CD4-positive, alpha-beta T cell treated with Interleukin-4 for 4 hours (primary cell): ENCODE measurements at places on chromosomes 13 and 19.
A peak's percentile ranks its signal among the peaks of the same experiment; 100 is the strongest.

DNA sequence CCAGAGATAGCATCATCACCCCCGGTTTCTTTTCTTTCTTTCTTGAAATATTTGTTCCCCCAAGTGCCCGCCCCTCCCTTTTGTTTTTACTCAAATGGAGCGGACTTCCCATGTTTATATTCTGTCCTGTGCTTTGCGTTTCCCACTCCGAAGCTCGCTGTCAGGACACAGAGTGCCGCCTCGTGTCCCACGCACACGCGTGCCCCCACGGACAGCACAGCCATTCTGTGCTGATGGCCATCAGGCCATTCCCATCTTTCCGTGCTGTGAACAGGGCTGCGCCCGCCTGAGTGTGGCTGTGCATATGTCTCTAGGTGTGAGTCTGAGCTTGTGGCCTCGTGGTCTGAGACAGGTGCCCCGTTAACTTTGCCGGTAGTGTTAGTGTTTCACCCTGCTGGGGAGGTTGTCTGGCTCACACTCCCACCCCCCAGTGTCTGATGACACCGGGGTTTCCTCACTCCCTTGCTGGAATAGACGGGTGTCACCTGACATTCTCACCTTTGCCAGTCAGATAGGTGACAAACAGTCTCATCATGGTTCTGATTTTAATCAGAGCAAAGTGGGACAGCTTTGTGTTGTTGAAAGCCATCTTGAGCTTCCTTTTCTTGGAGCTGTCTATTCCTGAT lies 6.9 kb downstream of the PAK4 start:
- no peak for DNase-seq

DNA sequence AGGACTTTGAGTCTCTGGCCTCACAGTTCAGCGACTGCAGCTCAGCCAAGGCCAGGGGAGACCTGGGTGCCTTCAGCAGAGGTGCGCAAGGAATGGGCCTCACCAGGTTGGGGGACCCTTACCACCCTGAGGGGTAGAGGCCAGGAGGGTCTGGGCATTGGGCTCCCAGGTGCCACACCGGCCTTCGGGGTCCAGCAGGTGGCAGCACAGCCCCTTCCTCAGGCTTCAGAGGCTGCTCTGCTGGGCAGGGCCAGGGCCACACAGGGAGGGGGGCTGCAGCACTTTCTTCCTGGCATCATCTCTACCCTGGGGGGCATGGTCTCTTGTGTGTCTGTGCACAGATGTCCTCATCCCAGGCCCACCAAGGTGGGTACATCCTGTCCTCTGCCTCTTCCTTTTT lies 12.9 kb downstream of the PIN1 start:
- DNase-seq = peak; percentile 28

GRCh38 chr13:79160818-79161217 lies 245.2 kb downstream of the RBM26 start:
- no peak for DNase-seq

DNA sequence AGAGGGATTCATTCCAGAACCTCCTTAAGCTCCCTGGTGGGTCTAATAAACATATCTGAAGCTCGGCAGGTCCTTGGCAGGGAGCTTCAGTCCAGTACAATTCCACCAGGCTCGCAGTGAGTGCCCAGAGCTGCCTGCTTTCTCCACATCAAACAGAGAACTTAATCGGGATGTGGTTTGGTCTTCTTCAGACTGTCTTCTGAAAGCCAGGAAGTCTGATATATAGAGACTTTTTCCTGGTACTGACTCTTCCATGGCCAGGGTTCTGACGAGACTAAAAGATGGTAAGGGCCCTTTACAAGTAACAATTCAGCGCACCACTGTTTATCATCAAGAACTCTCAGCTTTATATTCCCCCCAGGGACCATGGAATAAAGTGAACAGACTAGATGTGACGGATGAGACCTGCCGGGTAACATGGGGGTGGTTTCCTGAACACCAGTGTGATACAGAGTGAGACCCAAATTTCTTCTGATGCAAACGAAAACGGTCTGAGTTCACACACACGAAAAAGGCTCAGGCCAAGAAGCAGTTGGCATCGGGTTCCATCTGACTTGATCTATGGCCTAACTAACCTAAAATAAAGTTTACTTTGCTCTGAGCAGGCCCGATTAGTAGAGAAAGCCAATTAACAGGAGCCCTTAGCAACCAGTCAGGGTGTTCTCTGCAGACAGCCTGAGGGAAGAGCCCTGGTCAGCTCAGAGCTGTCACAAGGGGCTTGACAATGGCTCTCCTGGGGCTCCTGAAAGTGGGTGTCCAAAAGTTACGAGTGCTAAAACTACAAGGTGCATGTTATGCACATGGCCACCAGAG lies 29.0 kb downstream of the RANBP3 start:
- peak; percentile 21 for DNase-seq

DNA sequence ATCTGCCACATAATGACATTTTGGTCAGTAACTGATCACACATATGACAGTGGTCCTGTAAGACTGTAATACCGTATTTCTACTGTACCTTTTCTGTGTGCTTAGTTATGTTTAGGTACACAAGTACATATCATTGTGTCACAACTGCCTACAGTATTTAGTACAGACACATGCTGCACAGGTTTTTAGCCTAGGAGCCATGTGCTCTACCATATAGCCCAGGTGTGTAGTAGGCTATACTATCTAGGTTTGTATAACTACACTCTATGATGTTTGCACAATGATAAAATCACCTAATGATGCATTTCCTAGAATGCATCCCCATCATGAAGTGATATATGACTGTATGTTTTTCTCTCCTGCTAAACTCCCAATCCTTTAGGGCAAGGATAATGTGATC lies 61.2 kb upstream of the MIR17HG start:
- DNase-seq = no peak

- DNase-seq = peak; percentile 15
Measured at GRCh38 chr19:48512504-48513288, 1.1 kb upstream of the LMTK3 start.

DNA sequence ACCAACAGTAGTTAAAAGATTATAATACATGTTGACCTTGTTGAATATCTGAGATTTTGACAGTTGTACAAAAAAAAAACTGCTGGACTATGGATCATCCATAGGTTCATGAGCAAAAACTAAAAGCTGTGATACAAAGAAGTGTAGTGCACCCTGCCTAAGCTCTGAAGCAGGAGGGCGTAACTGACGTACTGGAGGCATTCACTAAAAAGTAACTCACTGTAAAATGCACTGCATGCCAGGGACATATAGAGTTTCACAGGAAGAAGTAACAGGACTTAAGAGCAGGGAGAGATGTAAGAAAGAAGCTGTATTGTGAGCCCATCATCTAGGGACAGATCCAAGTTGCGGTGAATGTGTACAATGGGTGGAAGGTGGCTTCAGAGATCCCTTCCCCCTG lies 177.9 kb downstream of the IRS2 start:
- DNase-seq = no peak

- no peak for DNase-seq
Measured at GRCh38 chr13:96646515-96647211, 347.6 kb downstream of the OXGR1 start.

- no peak for DNase-seq
Measured at GRCh38 chr13:60066226-60066625, 97.5 kb downstream of the DIAPH3 start.

GRCh38 chr19:45593520-45593919 lies 8.5 kb downstream of the GPR4 start:
- DNase-seq = no peak

GRCh38 chr13:102721800-102722231 lies 27.0 kb upstream of the METTL21C start:
- DNase-seq = peak; percentile 4

GRCh38 chr13:73169971-73170370 lies 111.2 kb downstream of the KLF5 start:
- no peak for DNase-seq

DNA sequence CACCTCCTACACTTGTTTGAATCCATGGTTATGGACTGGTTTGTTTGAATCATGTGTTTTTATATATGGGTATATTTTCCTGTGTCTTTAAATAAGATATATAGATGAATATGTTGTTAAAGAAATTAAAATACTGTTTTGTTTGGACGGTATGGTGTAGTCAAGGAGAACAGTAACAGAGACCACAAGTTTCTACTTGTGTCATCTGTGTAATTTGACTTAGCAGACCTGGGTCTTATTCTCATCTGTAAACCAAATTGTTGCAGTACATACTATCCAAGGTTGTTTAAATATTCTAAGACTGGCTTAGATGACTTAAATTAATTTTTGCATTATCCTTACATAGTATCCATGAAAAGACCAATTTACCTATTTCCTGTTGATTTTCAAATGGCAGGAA lies 361.1 kb upstream of the SLITRK1 start:
- DNase-seq = no peak

DNA sequence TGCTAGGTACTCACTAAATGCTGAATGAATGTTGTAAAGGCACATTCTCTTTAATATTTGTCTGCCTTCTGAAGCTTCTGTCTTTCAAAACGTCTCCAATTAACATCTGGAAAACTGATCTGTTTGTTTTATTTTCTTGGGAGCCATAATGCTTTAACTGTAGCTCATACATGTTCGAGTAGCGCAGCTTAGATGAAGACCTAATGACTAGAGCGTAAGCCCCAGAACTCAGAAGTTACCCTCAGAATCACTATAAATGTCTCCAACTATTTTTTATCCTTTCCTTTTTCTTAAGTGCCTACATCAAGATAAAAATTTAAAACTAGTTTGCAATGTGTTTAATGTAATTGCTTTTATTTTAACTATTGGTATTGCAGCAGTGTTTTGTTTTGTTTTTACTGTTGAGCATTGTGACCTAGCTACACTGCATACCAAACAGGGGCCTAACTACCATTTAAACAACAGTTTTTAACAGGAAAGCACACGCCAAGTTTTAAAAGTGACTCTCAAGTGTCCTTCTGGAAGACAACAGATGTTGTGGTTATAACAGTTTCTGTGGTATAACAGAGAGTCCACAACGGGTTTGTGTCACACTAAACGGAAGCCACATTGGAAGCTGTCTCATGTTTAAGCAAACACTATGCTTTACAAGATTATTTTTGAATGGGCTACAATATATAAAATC lies 42.0 kb downstream of the MRPL57 start:
- DNase-seq = peak; percentile 13

DNA sequence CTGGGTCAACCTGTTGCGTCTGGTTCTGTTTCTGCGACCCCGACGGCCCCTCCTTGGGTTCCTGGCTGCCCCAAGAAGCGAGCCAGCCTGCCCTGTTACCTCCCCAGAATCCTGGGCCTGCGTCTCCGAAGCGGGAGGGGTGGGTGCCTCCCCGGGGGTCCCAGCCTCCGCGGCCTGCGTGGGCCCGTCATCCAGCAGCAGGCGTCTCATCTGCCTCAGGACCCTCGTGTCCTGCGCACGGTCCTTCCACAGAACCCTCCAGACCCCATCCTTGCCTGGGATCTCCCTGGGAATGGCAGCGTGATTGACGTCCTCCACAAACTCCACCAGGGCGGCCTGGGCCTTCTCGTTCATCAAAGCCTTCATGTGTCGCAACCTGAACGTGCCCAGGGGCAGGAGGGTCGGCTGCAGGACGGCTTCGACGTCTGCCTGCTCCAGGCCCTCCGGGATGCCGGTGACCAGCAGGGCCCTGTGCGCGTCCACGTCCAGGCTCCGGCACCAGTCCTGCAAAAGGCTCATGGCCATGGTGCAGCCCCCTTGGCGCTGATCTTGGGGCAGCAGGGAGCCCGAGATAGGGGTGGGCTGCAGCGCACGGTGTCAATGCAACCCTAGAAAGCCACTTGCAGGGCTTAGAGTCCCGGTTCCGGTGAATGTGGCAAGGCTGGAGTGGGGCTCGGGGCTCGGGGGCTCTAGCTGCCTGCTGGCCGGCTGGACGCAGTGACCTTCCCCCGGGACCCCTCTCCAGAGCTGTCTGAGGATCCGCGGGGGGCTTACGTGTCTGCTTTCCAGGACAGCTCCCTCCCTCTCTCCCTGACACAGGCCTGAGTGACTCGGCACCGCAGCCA lies 504 bp downstream of the PNMA8B start:
- DNase-seq = no peak

- DNase-seq = peak; percentile 44
Measured at GRCh38 chr19:532561-533363, 1.2 kb downstream of the CDC34 start.

- DNase-seq = no peak
Measured at GRCh38 chr13:51726446-51727193, 77.3 kb downstream of the DHRS12 start.

GRCh38 chr19:32866564-32867265 lies 2.9 kb downstream of the SLC7A9 start:
- no peak for DNase-seq

GRCh38 chr13:89518289-89519077 lies 1829.0 kb upstream of the MIR17HG start:
- no peak for DNase-seq
